Activated CD8-positive, alpha-beta T cell treated with anti-CD3 and anti-CD28 coated beads for 36 hours (primary cell): ENCODE measurements at places on chromosomes 11 and 22. TPM values are rescaled to one million over a fixed set of nuclear protein-coding genes. Genes with fewer than 3 reads are reported as not detected.

DNA sequence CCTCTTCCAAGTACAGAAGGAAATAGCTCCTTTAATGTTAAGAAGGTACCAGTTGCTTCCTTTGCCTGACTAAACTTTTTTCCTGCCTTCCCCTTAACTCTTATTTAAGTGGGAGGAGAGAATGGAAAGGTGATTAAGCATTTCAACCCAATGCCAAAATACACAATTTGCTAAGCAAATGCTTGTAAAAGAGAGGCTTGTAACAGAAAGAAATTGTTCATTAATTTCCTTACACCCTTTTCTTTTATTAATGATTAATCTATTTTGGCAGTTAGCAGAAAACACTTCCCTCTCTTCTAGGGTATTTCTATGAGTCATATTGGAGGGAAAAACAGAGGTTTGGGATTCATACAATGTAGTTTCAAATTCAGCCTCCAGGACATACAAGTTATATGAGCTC is 427.6 kb upstream of the FAT3 start:
- H3K27ac ChIP-seq, result no peak overlapping the region
- H3K4me3 ChIP-seq, result no peak overlapping the region
- H3K27me3 ChIP-seq, result no peaks in the 10 kb centered on the region
- DNase-seq, result no peak
- H3K36me3 ChIP-seq, result no peaks in the 10 kb centered on the region
- no peaks in the 10 kb centered on the region for H3K4me1 ChIP-seq

- H3K27ac ChIP-seq, result no peak overlapping the region
- no peak for DNase-seq
- no peaks in the 10 kb centered on the region for H3K4me1 ChIP-seq
- no peak overlapping the region for H3K4me3 ChIP-seq
Observed at GRCh38 chr22:27628891-27629631, 172.5 kb downstream of the MN1 start.

- H3K27me3 ChIP-seq, result peaks cover 4% of the 10 kb centered on the region
- H3K27ac ChIP-seq, result no peak overlapping the region
- H3K36me3 ChIP-seq, result no peaks in the 10 kb centered on the region
- no peaks in the 10 kb centered on the region for H3K4me1 ChIP-seq
- no peak for DNase-seq
- H3K4me3 ChIP-seq, result no peak overlapping the region
Observed at GRCh38 chr11:130634961-130635473, 186.6 kb downstream of the ADAMTS15 start.

DNA sequence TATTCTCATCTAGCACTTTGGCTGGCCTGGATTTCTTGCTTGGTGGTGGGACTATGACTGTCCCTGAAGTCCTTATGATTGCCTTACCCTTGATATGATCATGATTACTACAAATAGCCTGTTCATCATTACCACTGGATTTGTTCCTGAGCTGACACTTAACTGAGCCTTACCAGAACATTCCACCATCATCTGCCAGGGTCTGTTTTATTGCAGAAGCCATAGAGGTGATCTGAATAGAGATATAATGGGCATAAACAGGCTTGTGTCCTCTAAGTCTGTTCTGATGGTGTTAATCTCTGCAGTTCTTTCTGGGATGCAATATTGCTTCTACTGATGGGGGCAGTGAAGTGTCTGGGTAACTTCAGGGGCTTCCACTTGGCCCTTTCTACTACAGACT is 12.4 kb upstream of the ALG8 start:
- no peak overlapping the region for H3K27ac ChIP-seq
- H3K4me1 ChIP-seq, result no peaks in the 10 kb centered on the region
- no peak overlapping the region for H3K4me3 ChIP-seq
- H3K36me3 ChIP-seq, result no peaks in the 10 kb centered on the region
- H3K27me3 ChIP-seq, result no peaks in the 10 kb centered on the region

Gene CCDC73
- not detected for total RNA-seq

- H3K36me3 ChIP-seq, result no peaks in the 10 kb centered on the region
- H3K27ac ChIP-seq, result no peak overlapping the region
- H3K4me3 ChIP-seq, result no peak overlapping the region
- no peaks in the 10 kb centered on the region for H3K27me3 ChIP-seq
- peaks cover 7% of the 10 kb centered on the region for H3K4me1 ChIP-seq
- peak; percentile 60 for DNase-seq
Observed at GRCh38 chr11:105000797-105001196, 22.2 kb downstream of the CASP5 start.

DNA sequence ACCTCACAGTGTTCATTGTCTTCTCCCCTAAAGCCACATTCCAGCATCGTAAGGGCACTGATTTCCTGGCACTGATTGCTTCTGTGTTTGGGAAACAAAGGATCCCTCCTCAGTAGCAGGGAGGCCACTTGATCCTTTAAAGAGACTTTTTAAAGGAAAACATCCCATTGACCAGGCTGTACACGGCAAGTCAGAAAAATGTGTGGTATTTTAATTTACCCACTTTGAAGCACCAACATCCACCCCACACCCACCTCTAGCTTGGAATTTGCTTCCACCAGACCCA is 364.9 kb downstream of the SHANK2 start:
- H3K27me3 ChIP-seq, result peaks cover 2% of the 10 kb centered on the region
- no peak for DNase-seq
- no peaks in the 10 kb centered on the region for H3K4me1 ChIP-seq
- no peak overlapping the region for H3K4me3 ChIP-seq
- no peak overlapping the region for H3K27ac ChIP-seq

- H3K27ac ChIP-seq, result no peak overlapping the region
- peak overlapping the region; percentile 53 for H3K4me3 ChIP-seq
- H3K36me3 ChIP-seq, result no peaks in the 10 kb centered on the region
- peaks cover 9% of the 10 kb centered on the region for H3K4me1 ChIP-seq
- H3K27me3 ChIP-seq, result peaks cover 14% of the 10 kb centered on the region
- peak; percentile 44 for DNase-seq
Observed at GRCh38 chr11:118621071-118621783, 13.8 kb downstream of the PHLDB1 start.

- H3K4me3 ChIP-seq, result no peak overlapping the region
- peaks cover 8% of the 10 kb centered on the region for H3K27me3 ChIP-seq
Observed at GRCh38 chr22:48270731-48271130, 1508.3 kb downstream of the TBC1D22A start.

- H3K4me3 ChIP-seq, result no peak overlapping the region
- DNase-seq, result no peak
- H3K27ac ChIP-seq, result no peak overlapping the region
Observed at GRCh38 chr11:45708887-45709663, 43.7 kb upstream of the CHST1 start.

GRCh38 chr11:45245218-45246045 is 40.7 kb downstream of the SYT13 start:
- no peak for DNase-seq
- no peaks in the 10 kb centered on the region for H3K4me1 ChIP-seq
- H3K27ac ChIP-seq, result no peak overlapping the region
- H3K27me3 ChIP-seq, result peaks cover 6% of the 10 kb centered on the region
- H3K36me3 ChIP-seq, result no peaks in the 10 kb centered on the region

GRCh38 chr11:80523057-80523456 is 1082.2 kb upstream of the TENM4 start:
- H3K36me3 ChIP-seq, result no peaks in the 10 kb centered on the region
- H3K27ac ChIP-seq, result no peak overlapping the region
- H3K4me1 ChIP-seq, result no peaks in the 10 kb centered on the region
- DNase-seq, result no peak

Gene GLB1L2
- 4.7 TPM for total RNA-seq

DNA sequence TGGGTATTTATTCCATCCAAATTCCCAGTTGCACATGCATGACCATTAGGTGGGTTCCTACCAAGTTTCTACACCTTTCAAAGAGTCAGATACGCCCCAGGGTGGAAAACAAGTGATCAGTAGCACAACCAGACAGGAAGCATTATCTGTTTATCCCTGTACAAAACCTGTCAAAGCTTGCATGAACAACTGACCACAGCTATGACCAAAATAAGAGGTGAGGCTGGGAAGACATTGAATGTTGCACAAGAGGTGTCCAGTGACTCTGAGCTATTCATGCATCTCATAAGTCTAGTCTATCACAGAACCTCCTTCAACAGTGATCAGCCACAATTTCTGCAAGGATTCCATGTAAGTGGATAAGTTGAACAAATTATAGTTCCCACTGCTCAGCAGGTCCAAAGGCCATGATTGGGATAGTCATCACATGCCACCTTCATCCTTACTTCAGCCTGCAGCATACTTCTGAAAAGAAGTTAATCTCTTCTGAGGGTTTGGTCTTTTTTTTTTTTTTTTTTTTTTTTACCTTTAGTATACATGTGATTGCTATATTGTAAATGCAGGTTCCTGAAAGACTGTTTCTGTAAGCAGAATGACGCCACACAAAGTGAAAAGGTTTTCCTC is 28.0 kb upstream of the TMEM45B start:
- no peaks in the 10 kb centered on the region for H3K36me3 ChIP-seq
- peaks cover 2% of the 10 kb centered on the region for H3K27me3 ChIP-seq
- no peak overlapping the region for H3K4me3 ChIP-seq
- H3K4me1 ChIP-seq, result peaks cover 5% of the 10 kb centered on the region
- H3K27ac ChIP-seq, result no peak overlapping the region
- DNase-seq, result no peak

Gene SHISA8
- 2.3 TPM for total RNA-seq

DNA sequence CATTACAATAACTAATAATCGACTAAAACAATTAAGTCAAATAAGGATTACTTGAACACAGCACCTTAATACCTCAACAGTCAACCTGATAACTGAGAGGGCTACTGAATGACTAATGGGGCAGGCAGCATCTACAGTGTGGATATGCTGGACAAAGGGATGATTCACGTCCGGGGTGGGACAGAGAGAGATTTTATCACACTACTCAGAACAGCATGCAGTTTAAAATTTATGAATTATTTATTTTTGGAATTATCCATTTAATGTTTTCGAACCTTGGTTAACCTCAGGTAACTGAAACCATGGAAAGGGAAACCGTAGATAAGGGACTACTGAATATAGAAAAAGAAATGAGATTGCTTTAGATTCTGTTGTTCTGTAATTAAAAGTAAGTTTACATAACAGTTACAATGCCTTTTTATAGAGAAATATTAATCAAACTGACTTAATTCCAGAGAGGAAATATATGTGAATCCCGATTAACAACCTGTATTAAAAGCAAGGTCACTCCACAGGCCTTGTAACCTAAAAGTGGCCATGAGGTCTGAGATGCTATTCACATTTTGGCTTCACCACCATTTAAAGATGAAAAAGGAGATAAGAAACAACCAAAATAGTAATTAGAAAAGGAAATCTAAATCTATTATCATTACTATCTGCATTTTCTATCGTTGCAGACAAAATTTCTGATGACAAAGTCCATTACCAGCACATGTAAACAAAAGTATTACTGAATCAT is 119.0 kb upstream of the TP53AIP1 start:
- no peak overlapping the region for H3K27ac ChIP-seq
- H3K4me3 ChIP-seq, result no peak overlapping the region
- DNase-seq, result no peak
- no peaks in the 10 kb centered on the region for H3K36me3 ChIP-seq

Gene MS4A6E
- total RNA-seq, result not detected

GRCh38 chr11:31797190-31798056 is 13.7 kb downstream of the PAX6 start:
- peaks cover 7% of the 10 kb centered on the region for H3K36me3 ChIP-seq
- no peak for DNase-seq
- H3K4me1 ChIP-seq, result peaks cover 19% of the 10 kb centered on the region
- H3K4me3 ChIP-seq, result no peak overlapping the region
- H3K27me3 ChIP-seq, result peaks cover 66% of the 10 kb centered on the region
